ENCODE measurements at places on chromosomes 3 and 15.

- DNase-seq: no peak
These were observed 71.4 kb downstream of the MECOM start for GRCh38 chr3:169591983-169592644.

DNA sequence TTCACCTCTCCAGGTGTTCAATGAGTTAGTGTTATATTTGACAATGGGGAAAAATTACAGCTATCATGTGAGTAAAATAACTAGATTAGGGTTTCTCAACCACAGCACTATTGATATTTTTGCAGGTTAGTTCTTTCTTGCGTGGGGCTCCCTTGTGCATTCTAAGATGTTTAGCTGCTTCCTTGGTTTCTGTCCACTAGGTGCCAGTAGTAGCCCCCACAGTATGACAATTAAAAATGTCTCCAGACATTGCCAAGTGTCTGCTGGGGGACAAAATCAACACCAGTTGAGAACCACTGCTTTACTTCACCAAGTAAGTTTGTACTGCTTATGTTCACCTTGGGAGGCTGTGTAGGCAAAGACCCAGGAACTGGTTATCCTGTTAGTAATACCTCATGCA, 618.7 kb downstream of the EDEM1 start:
- DNase-seq: no peak

DNA sequence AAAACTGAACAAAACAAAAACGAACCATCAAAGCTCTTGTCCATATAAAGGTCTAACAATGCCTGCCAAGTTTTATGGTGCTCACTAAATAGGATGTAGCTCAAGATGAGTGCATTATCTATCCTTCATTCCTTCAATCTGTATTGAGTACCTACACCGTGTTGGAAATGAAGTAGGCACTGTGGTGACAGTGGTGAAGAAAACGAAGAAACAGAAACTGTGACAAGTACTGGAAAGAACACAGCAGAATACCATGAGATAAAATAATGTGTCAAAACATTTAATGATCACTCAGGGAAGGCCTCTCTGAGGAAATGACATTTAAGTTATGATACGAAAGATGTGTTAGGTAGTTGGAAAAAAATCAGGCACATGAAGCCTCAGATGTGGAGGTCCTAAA, 36.2 kb downstream of the CBLB start:
- DNase-seq: no peak

DNA sequence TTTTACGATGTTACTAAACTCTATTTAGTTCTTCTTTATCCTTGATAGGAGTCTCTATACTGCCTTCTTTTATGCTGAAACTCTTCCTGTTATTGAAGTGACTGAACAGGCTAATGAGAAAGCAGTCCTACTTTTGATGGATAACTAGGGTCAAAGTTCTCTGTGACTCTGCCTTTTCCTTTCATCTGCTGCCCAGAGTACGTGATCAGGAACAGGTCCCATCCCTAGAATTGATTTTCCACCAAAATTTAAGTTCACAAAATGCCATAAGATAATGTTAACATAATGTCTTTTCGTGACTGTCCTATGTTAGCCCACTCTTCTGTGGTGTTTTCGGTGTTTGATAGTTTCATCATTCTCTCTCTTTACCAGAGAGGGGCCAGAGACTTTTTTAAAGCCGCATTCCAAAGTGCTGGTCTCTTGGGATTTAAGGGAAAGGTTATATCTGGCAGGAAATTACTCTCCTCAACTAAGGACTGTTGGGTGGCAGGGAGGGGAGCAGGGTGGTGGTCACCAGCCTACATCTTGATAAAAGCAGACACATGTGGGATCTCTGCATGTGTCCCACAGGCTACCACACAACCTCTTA, 50.3 kb upstream of the PLXND1 start:
- DNase-seq: no peak

DNA sequence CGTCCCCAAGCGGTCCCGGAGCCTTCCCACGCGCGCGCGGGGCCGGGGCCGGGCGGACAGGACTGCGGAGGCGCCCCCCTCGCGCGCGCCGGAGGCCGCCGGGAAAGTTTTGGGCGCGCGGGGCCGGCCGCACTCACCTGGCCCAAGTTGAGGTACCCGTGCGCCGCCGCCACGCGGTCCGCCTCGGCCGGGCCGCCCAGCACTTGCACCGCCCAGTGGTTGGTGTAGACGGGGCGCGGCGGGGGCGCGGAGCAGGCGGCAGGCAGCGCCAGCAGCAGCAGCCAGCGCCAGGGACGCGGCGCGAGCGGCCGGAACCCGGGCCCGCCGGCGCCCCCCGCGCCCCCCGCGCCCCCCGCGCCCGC, 289 bp downstream of the PCSK6 start:
- DNase-seq: no peak
